G401 (cell line): ENCODE measurements at places on chromosomes 16 and 17.

DNA sequence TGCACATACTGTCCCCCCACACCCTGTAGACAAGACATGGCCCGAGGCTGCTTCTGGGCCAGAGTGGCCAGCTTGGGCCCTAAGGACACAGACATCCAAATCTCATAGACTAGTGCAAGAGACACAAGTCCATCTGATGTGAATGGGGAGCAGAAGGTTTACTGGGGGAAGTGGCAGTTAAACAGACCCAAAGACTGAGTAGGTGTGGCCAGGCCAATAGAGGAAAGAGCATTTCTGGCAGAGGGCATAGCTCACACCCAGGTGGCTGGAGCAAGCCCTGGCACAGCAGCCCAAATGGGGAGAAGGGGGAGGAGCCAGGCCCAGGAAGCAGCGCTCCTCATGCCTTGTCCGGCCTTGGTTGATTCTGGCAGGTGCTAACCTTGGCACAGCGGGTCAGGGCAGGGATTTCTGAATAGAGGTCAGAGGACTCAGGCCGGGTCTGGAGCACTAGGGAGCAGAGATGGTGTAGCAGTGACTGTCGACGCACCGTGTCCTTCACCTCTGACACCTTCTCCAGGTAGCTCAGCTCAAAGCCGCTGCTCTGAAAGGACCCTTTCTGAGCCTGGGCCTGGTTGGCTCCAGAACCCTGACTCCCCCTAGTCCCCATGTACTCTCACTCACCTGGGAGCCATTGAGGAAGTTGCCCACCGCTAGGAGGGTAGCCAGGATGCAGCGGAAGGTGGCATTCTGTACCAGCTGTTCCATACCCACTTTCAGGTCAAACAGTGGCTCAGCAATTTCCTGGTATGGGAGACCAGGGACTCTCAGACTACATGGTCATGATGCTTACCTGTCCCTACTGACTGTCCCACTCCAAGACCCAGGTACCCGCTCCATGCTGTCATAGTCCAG lies 4.1 kb downstream of the TMEM208 start:
- DNase-seq, result no peak

- DNase-seq, result no peak
Measured at GRCh38 chr16:1081734-1082265, 9.3 kb downstream of the SSTR5 start.

- no peak for DNase-seq
Measured at GRCh38 chr17:28857905-28858800, 3.3 kb downstream of the ERAL1 start.

DNA sequence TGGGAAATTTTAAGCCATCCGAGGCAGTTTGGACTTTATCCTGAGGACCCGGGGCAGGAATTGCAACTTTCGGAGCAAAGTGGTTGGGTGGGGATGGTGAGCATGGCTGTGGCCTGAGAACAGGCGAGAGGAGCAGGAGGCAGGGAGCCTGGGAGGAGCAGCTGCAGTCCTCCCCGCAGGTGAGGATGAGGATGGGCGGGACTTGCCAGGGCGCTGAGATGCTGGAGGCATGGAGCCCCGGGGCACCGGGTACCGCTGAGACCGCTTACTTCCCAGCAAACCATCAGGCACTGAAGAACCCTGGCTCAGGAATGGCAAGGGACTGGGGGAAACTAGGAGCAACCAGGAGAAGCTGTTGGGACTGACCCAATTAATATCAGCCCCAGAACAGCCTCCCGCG lies 210.8 kb downstream of the GSG1L start:
- DNase-seq, result no peak

GRCh38 chr17:79741751-79742588 lies 11.2 kb downstream of the ENPP7 start:
- DNase-seq, result peak; percentile 67

DNA sequence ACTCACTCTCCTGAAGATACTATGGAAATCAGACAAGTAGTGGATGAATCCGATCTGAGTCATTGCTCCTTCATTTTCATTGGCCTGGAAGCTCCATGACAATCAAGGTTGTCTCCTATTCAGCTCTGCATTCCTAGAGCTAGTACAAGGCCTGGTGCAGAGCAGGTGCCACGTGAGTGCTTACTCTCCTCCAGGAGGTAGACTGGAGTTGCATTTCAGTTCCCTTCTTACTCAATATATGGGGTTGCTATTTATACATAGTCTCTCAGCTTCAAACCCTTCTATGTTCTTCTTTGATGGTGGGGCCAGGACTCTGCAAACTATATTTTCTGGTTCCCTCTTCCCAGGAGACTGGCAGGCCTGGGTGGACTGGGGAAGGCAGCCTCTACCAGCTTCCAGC lies 148.3 kb downstream of the ASIC2 start:
- no peak for DNase-seq

DNA sequence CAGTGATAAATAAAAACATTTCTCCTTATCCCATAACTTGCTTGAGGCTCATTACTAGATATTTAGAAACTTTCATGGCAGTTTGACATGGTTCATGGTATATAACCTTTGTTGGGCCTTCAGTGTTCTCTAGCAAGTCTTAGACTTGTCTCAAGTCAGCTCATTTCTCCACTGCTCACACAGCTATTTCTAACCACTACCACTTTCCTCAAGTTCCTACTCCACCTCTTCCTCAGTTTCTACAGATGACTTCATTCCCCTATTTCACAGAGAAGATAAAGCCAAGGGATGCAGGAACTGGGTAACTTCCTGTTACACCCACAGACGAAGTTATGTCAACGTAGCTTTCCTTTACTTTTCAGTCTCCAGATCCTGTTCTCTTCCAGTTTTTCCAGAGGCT lies 23.2 kb downstream of the NLK start:
- no peak for DNase-seq

- no peak for DNase-seq
Measured at GRCh38 chr17:8142158-8142886, 9.9 kb downstream of the PER1 start.

DNA sequence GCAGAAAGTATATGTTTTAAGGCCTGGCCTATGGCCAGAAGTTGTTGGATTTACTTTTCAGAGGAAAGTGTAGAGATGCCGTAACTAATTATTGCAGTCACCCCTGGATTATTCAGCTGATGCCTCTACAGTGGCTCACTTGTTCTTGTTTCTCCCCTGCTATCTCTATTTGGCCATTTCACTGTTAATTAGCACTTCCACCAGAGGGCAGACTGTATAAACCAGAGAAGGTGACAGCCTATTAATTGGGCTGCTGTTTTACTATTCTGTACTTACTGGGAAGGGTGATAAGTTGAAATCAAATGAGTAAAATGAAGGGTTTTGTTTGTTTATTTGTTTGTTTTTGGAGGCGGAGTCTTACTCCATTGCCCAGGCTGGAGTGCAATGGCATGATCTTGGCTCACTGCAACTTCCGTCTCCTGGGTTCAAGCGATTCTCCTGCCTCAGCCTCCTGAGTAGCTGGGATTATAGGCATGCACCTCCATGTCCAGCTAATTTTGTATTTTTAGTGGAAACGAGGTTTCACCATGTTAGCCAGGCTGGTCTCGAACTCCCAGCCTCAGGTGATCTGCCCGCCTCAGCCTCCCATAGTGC lies 66.0 kb downstream of the CDK12 start:
- DNase-seq, result peak; percentile 40

DNA sequence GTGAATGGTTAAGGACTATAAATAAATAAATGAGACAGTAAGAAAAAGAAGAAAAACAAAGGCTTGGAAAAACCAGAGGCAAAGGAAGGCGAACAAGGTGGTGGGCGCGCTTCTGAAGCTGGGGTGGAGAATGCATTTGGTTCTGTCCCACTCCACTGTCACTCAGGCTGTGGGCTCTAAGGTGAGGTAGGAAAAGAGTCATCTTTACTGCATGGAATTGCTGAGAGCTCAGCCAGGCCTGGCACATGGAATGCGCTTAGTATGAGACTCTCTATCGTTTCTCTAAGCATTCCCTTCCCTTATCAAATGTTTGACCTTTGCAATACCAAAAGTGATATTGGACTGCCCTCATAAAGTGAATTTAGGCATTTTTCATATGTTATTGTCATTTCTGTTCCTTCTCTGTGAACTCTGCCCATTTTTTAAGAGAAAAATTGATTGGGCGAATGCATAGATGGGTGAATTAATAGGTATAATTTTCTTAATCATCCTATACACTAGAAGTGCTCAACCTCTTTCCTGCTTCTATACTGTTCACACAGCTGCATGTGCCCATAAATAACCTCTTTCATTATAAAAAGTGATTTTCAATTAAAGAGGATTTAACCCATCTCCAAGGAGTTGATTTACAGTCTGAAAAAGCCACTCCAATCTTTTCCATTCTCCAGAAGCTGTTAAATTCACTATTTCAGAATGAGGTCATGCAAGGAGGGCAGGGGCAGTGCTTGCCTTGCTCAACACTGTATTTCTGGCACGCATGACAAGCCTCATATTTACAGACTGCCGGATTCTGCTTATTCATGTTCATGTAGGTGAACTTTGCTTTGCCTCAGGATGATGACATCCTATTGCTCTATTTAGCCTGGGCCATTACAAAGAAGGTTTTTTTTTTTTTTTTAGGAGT lies 87.7 kb downstream of the MYH10 start:
- DNase-seq, result no peak

GRCh38 chr17:36546418-36547093 lies 1.8 kb downstream of the GGNBP2 start:
- DNase-seq, result no peak

DNA sequence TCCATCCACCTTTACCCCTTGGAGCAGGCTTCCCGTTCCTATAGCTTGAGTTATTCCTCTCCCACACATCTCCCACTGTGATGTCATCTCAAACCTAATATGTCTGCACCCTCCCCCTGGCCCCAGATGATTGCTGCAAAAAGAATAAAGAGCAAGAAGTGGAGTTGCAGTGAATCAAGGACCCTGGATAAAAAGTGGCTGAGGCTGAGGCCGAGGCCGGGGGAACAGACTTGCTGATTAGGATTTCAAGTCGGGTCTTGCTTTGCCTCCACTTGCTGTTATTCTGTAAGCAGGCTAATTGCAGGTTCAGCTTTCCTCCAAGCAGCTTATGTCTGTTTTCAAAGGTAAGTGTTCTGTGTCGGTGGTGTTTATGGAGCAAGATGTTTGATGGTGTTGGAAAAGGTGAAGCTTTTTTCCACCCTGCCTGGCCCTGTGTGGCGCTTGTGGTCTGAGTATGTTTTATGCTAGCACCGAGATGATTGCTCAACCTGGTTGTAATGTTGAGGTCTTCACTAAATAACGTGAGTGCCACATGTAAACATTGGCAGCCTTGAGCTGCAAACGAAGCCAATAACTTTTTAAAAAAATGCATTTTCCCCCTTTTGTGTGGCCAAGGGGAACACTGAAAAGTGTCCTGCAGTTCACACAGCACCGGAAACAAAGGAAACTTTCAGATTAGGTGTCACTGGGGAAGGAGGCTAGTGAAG lies 15.4 kb downstream of the HS3ST3B1 start:
- no peak for DNase-seq

DNA sequence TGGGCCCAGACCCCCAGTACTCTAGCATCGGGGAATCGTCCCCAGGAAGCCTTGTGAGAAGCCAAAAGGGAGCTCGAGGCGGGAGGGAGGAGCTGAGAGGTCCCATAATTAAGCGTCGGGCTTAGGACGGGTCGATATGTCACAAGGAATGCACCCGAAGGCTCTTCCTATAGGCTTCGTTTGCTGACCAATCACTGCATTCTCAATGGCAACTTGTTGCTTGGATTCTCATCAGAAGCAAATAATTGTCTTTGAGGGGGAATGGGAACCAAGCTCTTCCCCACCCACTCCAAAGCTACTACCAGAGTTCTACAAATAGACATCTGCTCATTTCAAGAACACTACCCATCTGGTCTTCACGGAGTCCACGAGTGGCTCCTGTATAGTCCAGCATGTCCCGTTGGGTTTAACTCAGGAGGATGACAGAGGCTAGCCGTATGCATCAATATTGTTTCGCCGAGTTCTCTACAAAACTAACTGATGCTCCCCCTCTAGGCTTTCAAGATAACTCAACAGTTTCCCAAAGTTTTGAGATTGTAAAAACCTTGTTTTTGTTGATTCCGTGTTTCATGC lies 628 bp upstream of the BLMH start:
- DNase-seq, result peak; percentile 40

DNA sequence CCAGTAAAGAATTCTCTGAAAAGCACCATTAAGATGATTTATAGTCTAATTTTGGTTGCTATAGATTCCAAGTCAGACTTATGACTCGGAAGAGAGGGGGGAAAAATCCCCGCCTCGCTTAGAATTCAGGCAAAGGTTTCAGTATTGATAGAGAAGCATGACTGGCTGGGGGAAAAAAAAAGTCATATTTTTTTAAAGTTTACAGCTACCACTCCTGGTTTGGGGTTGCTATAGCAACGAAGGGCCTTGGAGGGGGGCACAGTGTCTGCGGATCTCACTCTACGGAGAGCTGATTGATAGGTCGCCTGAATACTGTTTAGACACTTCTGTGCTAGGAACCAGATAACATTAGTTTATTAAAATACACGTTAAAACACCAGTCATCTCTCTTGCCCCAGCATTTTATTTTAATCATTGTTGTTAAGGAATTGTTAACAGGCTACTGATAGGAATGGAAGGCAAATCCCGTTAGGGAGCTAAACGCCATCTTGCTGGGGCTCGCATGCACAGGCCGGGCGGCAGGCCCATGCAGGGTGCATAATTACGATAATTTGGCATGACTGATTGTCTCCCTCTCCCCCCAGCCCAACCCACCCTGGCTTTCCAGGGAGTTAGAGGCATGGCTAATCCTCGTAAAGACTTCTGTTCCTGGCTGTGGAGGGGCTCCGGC lies 380.0 kb upstream of the XYLT1 start:
- no peak for DNase-seq

- DNase-seq, result no peak
Measured at GRCh38 chr16:17770104-17770503, 299.3 kb upstream of the XYLT1 start.

DNA sequence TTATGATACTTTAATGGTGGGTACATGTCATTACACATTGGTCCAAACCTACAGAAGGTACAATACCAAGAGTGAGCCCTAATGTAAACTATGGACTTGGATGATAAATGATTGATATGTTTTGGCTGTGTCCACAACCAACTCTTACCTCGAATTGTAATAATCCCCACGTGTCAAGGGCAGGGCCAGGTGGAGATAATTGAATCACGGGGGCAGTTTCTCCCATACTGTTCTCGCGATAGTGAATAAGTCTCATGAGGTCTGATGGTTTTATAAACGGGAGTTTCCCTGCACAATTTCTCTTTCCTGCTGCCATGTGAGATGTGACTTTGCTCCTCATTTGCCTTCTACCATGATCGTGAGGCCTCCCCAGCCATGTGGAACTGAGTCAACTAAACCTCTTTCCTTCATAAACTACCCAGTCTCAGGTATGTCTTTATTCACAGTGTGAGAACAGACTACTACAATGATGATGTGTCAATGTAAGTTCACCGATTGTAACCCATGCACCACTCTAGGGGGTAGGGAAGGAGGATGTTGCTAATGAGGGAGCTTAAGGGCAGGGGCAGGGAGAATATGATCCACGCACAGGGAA lies 7.0 kb upstream of the METTL22 start:
- no peak for DNase-seq

GRCh38 chr17:64466019-64466735 lies 17.3 kb downstream of the MILR1 start:
- no peak for DNase-seq

DNA sequence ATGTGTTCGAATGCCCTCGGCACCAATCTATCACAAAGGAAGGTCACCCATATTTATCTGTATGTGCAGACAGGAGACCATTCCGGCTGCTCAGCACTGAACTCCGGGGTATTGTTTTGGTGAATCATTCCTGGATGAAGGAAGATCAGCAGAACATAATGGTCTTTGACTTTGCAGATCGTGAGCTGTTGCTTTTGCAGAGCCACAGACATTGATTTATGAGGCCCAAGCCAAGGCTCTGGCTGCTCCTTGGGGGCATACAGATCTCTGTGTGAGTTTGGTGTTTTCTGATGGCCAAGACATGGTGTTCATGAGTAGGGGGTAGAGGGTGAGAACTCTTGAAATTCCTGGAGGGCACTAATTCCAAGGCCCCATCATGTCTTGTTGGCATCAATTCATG lies 458.8 kb upstream of the HSBP1 start:
- no peak for DNase-seq
